Activated CD4-positive, CD25-positive, alpha-beta regulatory T cell (primary cell): ENCODE measurements at places on chromosomes 2 and 18.

DNA sequence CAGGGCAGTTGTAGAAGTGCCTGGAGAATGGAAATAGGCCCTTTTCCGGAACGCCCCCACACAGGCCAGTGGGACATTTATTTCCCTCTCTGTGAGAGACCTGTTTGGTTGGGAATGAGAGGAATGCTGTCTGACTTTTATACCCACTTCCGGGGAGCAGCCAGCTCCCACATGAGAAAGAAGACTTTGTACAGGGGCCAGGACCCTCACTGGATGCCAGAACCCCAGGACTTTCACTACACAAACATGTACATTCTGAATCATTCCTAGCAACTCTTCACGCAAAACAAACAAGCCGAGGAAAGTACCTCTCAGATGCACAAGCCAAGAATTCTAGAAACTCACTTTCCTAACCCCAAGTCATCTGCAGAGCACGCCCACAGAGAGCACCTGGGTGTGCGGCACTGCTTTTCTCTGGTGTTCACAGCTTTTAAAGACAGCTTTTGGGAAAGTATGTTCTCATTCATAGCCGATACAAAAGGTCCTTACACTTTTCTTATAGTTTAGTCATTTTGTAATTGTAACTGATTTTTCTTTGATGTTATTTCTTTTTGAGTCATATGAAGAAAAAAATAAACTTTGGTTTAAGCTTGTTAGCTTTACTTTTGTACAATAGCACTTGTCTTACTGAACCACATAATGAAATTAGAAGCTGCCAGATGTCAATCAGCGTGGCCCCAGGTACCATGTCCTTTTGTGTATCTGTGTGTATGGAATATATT is 856.1 kb upstream of the ID2 start:
- DNase-seq = no peak

DNA sequence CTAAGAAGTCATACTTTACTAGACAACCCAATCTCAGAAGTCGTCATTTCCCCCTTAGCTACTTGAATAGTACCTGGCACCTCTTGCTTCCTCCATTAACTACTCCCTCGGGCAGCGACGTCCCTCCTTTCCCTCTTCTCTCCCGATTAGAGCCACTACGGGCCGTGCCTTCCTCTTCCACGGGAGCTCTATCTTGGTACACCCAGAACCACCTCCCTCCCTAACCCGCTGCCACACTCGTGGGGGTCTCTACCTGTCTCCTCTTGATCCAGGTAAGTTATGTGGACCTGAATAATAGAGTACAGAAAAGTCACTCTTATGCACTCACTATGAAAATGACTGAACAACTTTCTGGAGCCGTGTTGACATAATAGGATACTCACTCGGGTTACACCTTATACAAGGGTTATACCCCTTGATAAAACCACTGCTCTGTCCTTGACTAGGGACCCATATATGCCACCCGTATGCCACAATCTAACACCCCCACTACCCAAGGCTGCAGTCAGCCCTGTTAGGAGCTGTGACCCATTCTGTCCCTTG is 595 bp upstream of the HDHD2 start:
- DNase-seq = no peak

DNA sequence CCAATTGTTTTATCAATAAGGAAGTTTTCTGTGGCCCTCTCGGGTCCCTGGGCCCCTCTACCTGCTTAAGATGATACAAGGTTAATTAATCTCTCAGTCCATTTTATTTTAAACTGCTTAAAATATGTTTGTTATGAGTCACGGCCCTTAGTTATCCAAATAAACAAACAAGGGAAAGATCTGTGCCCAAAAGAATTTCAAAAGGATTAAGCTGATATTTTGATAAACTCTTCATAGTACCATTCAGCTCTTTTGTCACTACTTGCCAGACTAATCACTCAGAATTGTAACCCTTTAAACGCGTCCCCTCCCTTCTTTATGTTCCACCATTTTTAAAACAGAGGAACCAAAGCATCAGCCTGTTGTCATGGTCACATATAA is 144.7 kb upstream of the STK17B start:
- no peak for DNase-seq

DNA sequence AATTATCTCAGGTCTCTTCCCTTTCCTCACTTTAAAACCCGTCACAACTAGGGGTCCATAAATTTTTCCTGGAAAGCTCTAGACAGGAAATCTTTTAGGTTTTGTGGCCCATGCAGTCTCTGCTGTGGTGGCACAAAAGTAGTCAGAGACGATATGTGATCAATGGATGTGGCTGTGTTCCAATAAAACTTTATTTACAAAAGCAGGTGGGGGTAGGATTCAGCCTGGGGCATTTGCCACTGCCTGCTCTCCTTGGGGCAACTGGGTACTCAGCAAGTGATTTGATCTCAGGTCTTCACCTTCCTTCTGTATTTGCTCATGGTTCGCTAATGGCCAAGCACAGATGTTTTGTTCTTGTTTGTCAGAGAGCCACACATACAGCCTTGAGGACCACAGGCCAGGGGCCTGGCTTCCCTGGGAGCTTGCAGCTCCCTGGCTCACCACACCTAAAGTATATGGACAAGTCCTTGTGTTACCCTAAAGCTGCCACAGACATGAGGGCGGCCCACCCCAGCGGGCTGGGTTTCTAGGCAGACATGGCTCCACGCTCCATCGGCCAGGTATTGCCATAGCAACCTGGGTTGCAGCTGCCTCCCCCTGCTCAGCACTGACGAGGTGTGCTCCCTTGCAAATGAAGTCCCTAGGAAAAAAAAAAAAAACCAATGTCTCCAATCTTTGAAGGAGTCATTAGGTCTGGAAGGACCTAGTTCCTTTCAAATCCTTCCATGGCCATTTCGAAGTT is 89.7 kb upstream of the YWHAQ start:
- DNase-seq = no peak

- no peak for DNase-seq
These were observed 52.8 kb upstream of the HAAO start for GRCh38 chr2:42844901-42845821.

DNA sequence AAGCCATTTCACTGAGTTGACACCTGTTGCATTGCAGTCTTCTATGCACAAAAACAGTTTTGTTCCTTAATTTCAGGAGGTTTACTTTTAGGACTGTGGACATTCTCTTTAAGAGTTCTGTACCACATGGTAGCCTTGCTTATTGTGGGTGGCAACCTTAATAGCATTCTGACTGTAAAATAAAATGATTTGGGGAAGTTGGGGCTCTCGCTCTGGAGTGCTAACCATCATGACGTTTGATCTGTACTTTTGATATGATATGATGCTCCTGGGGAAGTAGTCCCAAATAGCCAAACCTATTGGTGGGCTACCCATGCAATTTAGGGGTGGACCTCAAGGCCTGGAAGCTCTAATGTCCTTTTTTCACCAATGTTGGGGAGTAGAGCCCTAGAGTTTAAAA is 3.4 kb downstream of the CTLA4 start:
- DNase-seq = no peak

DNA sequence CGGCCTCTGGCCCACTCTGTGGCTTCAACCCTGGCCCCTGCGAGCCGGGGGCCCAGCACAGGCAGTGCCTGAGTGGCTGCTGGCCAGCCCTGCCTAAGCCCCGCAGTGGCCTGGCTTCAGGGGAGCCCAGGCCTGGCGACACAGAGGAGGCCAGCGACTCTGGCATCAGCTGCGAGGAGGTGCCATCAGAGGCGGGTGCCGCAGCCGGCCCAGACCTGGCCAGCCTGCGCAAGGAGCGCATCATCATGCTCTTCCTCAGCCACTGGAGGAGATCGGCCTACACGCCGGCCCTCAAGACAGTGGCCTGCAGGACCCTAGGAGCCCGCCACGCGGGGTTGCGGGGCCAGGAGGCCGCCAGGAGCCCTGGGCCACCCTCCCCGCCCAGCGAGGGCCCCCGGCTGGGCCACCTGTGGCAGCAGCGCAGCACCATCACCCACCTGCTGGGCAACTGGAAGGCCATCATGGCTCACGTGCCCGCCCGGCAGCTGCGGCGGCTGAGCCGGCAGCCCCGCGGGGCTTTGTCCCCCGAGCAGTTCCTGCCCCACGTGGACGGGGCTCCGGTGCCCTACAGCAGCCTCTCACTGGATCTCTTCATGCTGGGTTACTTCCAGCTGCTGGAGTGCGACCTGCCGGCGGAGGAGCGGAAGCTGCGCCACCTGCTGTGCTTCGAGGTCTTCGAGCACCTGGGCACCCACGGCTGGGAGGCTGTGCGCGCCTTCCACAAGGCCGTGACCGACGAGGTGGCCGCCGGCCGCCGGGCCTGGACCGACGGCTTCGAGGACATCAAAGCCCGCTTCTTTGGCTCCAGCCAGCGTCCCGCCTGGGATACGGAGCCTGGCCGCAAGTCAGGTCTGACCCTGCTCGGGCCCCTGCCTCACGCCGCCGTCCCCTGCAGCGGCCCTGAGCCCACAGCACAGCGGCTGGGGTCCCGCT is 7.5 kb upstream of the KLHL30 start:
- DNase-seq = no peak

- no peak for DNase-seq
These were observed 119.2 kb downstream of the MAPK4 start for GRCh38 chr18:50679056-50679455.

GRCh38 chr2:147642765-147643164 is 202.1 kb upstream of the ACVR2A start:
- no peak for DNase-seq

DNA sequence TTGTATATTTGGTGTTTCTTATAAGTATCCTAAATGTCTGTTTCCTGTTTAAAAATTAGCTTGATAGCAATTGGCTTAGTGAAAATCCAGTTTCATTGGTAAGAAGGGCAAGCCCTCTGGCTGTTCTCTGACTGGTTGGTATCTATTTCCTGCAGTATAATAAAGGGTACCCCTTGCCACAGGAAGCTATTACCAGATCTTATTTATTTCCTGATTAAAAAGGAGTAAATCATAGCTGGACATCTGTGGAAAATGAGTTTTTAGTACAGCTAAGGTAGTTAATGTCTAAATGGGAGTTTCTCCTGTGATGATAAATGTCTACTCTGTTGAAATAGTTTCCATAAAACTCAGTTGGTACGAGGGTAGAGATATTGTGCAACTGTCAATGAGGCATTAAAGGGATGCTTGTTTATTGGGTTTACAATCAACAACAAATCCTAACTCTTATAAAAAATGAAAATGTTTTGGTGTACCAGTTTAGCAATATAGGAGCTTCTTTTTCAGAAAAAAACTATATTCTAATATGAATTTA is 58.7 kb downstream of the FASTKD2 start:
- no peak for DNase-seq

DNA sequence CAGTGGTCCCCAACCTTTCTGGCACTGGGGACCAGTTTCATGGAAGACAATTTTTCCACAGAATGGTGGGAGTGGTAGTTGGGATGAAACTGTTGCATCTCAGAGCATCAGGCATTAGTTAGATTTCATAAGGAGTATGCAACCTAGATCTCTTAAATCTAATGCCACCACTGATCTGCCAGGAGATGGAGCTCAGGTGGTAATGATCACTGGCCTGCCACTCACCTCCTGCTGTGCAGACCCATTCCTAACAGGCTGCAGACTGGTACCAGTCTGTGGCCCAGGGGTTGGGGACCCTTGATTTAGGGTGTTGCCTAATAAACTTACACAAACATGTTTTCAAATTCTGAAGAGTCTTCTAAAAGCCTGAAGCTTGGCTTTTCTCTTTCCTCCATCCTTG is 261.3 kb downstream of the CDH19 start:
- no peak for DNase-seq

DNA sequence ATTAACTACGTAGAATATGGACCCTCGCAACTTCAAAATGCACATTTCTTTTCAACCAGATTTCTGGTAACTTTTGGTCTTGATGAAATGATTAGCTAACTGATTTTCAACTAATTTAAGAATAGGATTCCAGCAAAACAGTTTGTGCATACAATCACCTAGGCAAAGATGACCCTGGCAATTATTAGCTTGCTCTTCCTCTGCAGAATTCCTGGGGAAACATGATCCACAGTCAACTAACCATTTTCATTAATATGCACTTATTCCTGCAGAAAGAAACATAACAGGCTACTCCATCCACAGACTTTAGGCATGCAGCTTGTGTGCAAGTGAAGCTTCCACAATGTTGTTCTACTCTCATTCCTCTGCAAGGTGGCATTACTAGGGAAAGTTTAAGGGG is 1150.8 kb upstream of the FANCL start:
- DNase-seq = no peak

DNA sequence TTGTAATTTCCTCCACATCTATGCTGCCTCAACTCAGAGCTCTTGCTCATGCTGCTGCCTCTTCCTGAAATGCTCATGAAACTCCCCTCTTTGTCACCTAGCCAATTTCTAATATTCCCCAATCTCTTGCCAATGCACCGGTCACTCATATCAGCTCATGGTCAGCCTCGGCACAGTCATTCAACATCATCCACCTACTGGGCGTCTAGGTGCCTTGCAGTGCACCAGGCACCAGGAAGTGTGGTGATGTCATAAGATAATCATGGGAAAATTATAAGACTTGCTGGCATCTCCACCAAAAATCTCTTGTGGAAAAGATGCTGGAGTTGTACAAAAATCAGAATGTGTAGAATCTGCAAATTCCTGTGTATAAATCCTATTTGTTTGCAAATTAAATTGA is 52.6 kb upstream of the RAB27B start:
- DNase-seq = no peak

DNA sequence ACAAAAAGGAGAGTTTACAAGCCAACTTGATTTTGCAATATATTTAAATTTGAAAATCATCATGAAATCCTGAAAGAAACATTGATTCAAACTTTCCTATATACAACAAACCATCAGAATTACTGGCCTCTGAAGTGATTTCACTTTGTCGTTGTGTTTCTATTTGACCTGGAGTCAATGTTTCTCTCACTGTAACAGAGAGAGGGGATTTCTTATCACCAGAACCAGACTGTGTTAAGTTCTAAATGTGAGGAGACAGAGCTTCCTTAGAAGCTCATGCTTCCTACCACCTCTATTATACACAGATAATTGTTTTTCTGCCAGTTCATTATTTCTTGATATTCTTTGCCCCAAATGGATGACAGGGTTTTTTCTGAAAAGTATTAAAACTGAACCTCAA is 245.0 kb upstream of the RND3 start:
- no peak for DNase-seq

- no peak for DNase-seq
These were observed 82.9 kb downstream of the PLB1 start for GRCh38 chr2:28578774-28579173.

DNA sequence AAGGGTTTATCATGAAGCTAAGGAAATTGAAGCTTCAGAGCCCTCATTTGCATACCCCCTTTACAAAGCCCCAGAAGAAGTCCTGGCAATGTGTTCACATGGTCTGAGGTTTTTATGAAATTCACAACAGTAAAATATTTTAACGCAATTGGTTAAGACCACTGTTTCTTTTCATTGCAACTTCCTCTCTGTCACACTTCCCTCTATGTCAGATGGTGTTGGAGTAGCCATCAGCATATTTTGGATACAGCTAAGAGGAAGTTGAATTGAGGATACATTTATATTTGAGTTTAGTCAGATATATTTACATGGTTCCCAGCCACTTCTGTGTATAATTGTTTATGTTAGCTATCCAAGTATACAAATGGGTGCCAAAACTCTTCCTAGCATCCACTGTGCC is 170.0 kb downstream of the TXNL1 start:
- no peak for DNase-seq

- DNase-seq = no peak
These were observed 33.4 kb upstream of the DYSF start for GRCh38 chr2:71419976-71420375.
